ENCODE measurements at places on chromosomes 6 and 20.

DNA sequence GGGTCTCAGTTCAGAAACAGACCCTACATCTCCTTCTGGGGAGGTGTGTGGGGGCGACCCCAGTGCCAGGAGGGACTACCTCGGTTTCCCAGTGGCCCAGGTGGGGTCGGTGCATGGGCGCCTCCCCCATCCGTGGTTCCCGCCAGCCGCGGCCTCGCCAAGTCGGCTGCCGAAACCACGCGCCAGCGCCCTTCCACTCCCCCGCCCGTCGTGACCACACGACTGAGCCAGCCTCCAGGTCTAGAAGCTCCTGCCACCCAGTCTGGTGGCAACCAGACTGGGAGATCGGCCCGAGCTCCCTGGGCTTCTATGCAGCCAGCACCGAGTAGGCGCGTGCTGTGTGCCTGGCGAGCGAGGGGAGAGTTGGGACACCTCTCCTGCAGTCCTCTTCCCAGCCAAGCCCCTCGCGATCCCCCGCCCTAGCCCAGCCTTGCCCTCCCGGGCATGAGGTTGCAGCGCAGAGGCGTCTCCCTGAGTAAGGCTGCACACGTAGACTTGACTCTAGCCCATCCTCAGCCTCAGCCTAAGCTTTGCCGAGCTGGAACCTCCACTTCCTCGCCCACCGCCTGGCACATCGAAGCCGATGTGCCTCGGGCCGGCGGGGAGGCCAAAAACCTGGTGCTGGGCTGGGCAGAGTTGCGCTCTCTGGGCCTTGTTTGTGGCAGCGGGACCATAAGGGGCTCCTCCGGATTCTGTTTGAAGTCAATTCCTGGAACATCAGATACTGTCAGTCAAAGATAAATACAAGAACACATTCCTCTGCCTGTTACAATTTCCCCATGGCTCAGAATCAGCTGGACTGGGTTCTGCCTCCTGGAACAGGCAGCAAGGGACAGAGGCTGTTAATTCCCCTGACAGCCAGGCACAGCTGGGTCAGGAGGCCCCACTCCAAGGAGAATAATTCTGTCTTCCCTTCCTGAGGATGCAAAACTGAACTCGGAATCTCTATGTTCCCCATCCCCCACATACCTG lies 1.5 kb upstream of the CPNE5 start:
- DNase-seq: no peak

GRCh38 chr20:24676353-24676977 lies 207.0 kb downstream of the SYNDIG1 start:
- DNase-seq: no peak

- no peak for DNase-seq
These were observed 29.0 kb downstream of the OTOR start for GRCh38 chr20:16777126-16777525.

DNA sequence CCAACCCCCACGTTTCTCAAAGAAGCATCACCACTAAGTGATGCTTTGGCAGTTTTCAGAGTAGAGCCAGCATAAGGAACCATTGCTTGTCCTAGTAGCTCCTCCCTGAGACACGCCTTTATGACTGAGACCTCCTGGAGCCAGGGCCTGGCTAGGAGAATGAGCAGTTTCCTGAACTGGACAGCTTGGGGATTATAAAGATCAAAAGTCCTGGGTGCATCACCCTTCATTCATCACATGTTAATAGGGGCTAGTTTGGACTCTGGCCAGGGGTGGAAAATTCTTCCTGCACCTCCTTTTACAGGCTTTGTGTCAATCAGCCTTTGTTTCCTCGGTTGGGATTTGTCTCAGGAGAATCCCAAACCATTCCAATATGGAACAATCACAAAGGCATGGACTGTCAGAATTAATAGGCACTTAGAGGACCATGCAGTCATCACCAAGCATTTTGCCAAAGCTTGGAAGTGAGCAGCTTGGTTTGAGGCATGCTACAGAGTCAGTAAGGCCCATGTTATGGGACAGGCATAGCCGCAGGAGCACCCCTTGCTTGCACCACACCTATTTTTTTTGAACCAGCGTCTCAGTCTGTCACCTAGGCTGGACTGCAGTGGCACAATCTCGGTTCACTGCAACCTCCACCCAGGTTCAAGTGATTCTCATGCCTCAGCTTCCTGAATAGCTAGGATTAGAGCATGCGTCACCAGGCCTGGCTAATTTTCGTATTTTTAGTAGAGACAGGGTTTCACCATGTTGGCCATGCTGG lies 64.9 kb upstream of the TGM3 start:
- DNase-seq: no peak

- no peak for DNase-seq
These were observed 535.6 kb downstream of the QKI start for GRCh38 chr6:163950159-163950558.

GRCh38 chr6:137230547-137230946 lies 11.4 kb upstream of the IFNGR1 start:
- DNase-seq: no peak

DNA sequence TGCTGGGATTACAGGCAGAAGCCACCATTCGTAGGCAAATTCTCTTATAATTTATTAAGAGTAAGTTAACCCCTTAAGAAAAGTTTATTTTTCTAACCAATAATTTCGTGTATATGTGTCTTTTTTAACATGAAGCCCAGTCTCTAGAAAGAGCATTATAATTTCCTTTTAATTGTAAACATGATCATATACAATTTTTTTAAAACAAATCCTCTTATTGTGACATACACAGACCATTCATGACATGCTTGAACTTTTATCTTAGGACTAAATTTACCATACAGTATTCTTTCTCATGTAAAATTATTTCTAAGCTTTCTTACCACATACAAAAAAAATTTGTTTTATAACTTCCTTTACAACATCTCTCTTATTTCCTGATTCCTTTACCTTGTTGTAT lies 6.7 kb downstream of the ACOT13 start:
- no peak for DNase-seq

DNA sequence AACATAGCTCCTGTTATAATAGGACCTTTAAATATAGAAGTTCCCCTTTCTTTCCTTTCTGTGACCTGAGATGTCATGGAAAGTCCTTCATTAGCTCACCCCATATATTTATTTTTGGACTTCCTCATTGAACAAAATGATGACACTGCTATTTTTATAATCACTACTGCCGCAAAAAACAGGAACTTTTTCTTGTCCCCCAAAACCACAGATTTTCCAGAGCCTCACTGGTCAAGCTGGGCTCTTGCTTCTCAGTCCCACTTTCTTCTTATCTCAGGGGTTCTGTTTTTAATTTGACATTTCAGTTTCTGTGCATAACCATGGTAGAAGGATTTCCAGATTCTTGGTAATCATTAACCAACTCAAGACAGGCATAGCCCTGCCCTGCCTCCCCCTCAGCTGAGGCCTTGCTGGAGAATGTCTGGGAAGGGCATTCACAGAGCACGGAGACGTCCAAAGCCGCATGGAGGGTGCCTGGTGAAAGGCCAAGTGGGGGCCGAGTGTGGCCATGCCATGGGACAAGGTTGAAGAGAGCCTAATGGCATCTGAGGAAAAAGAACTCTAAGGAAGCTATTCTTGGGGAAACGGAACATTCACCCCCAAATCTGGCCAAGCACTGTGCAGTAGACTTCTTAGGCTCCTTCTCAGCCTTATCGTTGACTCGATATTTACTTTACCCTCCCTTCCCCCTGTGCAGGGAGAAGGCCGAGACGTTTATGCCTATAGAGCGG lies 73.7 kb downstream of the EDN1 start:
- DNase-seq: no peak

DNA sequence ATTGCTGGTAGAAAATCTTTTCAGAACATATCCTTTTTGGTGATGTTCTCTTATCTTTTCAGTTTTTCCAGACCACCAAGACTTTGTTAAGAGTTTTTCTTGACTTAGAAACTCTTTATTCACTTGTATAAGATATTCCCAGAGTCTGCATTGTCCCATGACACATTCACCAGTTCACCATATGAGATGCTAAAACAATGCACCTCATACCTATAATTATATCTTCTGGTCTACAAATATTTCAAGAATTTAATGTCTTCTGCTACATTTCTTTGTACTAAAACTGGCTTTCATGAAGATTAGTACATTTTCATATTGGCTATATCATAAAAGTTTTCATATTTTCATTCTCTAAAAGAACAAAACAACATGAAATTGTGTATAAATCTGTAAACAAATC lies 111.3 kb downstream of the ADGRG6 start:
- DNase-seq: no peak

GRCh38 chr6:82220167-82220566 lies 27.4 kb downstream of the IBTK start:
- DNase-seq: no peak

GRCh38 chr6:115767931-115768330 lies 292.8 kb downstream of the FRK start:
- no peak for DNase-seq

- DNase-seq: no peak
These were observed 269.0 kb downstream of the HDGFL1 start for GRCh38 chr6:22838345-22838744.

- no peak for DNase-seq
These were observed 112.2 kb downstream of the TASP1 start for GRCh38 chr20:13526551-13526950.

DNA sequence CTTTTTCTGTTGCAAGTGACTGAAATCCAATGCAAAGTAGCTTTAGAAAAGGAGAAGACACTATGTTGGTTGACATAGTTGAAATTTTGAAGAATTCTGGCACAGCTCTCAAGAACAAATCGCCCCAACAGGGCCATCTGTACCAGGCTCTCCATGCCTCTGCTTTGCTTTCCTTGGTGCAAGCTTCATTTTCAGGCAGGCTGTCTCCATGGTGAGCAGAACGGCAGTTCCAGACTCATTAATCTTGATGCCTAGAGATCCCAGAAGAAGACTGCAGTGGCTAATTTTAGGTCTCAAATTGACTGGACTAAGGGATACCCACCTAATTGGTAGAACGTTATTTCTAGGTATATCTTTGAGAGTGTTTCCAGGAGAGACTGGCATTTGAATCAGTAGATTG lies 950.7 kb upstream of the FLRT3 start:
- DNase-seq: no peak

DNA sequence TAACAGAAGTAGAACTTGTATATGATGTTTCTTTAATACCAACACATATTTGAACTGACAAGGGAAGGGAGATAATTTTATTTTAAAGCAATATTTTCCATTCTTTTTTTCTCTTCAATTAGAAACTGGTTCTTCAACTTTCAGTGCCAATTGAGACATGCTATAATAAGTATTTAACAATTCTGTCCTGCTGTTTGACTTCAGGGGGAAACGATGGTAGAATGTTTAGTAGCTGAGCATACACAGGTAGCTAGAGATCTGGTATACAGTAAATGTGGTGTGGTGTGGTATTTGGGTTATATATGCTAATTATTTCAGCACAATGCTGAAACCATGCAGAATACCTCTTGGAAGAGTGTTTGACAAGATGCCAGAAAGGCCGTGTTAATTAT lies 156.9 kb downstream of the ARID1B start:
- no peak for DNase-seq

GRCh38 chr6:139330826-139331500 lies 39.2 kb upstream of the TXLNB start:
- no peak for DNase-seq

DNA sequence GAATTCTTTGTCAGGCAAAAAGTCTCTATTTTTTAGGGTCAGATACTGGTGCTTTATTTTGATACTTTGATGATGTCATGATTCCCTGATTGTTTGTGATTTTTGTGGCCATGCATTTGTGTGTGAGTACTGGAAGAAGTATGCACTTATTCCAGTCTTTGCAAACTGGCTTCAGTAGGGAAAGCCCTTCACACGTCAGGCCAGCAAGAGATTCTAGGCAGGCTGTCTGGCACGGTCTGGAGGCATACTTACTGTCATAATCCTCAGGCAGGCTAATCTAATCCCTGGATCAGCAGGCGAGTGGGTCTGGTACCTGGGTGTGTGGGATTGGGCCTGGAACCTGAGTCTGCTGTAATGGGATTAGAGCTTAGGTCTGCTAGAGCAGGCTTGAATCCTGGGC lies 391.8 kb upstream of the MMS22L start:
- no peak for DNase-seq

DNA sequence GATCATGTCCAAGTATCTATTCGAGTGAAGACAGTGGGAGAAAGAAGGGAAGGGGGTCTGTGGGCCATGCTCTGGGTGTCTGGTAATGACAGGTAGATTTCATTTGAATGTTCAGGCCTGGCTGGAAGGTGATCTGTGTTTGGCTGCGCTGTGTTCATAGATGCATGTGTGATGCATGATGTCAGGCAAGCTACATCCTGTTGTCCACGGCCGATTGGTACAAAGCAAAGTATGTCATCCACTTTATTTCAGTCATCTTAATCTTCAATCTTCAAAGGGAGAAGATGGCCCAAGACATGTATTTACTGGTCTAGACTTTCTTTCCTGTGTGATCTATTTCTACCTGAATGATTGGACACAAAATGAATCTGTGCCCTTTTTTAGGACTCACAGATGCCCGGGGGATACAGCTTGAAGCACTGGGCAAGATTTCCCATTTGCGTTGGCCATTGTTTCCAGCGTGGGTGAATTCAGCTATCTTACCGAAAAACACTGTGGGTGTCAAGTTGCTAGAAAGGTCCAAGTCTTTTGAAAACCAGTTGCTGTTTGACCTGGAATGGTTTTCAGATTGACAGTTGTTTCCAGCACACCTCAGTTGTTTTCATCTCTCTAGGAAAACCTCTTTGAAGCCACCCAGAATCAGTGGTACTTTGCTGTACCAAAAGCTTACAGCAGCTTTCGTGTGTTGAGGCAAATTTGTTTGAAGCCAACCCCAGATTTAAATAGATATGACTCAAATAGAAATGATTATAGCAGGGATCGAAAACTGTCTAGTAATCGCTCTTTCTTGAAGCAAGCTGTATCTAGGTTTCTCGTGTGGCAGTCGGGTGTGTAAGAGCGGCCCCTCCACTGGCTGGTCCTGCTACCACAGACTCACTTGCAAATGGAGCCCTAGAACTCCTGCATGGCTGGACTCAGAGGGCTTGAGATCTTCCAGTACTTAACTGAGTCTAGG lies 27.2 kb downstream of the DUSP22 start:
- no peak for DNase-seq

GRCh38 chr6:75612434-75612833 lies 10.8 kb downstream of the SENP6 start:
- no peak for DNase-seq

- no peak for DNase-seq
These were observed 262.3 kb upstream of the PLN start for GRCh38 chr6:118285791-118286190.

DNA sequence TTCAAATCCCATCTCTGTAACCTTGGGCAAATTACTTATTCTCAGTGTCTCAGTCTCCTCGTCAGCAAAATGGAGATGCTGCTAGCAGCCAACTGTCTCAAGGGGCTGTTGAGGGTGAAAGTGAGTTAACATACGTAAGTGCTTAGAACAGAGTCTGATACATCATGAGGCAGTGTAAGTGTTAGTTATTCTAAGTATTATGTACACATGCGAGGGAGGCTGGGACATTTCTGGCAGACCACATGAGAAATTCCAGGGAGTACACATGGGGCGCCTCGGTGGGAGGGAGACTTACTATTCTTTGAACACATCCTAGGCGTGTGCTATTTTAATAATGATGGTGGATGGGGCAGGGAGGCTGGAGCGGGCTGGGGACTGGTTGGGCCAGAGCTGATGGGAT lies 99.1 kb downstream of the DLGAP4 start:
- DNase-seq: no peak
